Right lobe of liver (tissue), 6 donors: ENCODE measurements at places on chromosomes 11 and 22. TPM values are rescaled to one million over a fixed set of nuclear protein-coding genes. Genes with fewer than 3 reads are reported as not detected.
A peak's percentile ranks its signal among the peaks of the same experiment; 100 is the strongest.

GRCh38 chr11:75271730-75272129, 31.2 kb downstream of the TPBGL start:
- H3K27me3 ChIP-seq: no peaks in the 10 kb centered on the region
- no peaks in the 10 kb centered on the region for H3K36me3 ChIP-seq
- no peak overlapping the region for H3K4me3 ChIP-seq
- no peak overlapping the region for H3K27ac ChIP-seq
- peak; percentile 37 for DNase-seq

Gene ENTHD1
- not detected for total RNA-seq

DNA sequence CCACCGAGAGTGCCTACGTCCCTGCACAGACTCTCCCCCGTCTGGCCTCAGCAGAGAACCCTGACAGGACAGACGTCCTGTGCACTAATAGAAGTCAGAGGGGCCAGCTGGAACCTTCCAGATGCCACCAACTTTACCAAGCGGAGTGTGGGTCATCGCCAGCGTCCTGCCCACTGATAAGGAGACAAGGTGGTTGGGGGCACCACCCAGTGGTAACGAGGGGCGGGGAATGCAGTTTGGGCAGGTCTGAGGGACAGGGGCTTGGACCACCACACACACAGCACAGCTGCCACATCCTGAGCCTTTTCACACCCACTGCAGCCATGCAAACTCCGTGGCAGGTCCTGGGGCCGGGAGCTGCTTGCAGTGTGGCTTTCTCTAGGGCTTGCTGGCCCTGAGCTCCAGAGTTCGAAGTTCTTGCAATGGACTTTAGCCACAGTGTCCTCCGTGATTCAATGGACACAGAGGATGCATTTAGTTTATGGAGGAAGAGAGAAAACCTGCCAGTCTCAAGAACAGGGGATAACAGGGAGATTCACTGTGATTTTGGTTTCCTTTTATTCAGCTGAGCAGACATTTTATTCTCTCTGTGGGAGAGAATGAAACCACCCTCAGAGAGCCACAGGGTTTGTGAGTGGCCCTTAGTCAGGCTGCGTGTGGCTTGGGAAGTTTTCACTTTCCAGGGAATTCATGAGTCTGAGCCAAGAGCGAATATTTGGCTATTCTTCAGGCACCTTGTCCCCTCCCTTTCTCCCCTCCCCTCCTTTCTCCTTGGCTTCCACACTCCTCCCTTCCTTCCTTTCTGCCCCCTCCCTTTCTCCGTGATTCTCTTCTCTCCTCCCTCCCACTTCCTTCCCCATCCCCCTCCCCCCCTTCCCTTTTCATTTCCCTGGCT, 13.1 kb downstream of the MRGPRG start:
- no peaks in the 10 kb centered on the region for H3K27me3 ChIP-seq
- H3K27ac ChIP-seq: no peak overlapping the region
- no peaks in the 10 kb centered on the region for H3K36me3 ChIP-seq

DNA sequence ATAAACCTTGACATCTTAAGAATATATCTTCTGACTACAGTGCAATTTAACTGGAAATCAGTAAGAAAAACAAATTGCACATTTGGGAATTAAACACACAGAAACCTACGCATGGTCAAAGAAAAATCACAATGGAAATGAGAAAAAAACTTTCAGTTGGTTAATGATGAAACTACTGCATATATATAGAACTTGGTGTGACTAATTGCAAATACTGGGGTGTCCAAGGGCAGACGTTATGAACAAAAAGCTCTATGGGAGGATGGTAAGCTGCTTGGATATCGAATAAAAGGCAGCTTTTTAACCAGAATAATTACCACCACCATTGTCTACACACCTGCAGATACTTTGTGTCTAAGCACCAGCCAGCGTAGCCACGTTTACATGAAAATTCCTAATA, 791 bp downstream of the GDPD4 start:
- H3K4me3 ChIP-seq: no peak overlapping the region
- peaks cover 5% of the 10 kb centered on the region for H3K4me1 ChIP-seq
- DNase-seq: no peak
- no peak overlapping the region for H3K27ac ChIP-seq
- H3K36me3 ChIP-seq: no peaks in the 10 kb centered on the region

Gene ZMAT5
- total RNA-seq: 17.2 TPM

DNA sequence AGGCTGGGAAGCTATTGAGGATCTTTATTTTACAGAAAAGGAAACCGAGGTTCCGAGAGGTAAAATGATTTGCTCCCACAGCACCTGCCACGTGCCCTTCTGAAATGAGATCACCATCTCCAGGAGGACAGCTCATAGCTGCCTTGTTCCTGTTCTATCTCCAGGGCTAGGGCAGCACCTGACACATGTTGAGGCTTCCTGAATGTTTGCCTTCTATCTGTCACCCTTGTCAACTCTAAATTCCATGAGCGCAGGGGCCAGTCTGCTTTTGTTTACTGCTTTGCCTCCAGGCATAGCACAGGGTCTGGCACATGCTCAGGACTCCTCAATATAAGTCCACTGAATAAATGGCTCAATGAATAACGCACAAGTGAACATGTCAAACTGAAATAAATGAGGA, 24.1 kb downstream of the ASCC2 start:
- no peak overlapping the region for H3K4me3 ChIP-seq
- no peak for DNase-seq
- peak overlapping the region; percentile 79 for H3K27ac ChIP-seq
- no peaks in the 10 kb centered on the region for H3K36me3 ChIP-seq
- H3K4me1 ChIP-seq: peaks cover 5% of the 10 kb centered on the region

- peaks cover 12% of the 10 kb centered on the region for H3K4me1 ChIP-seq
- no peak for DNase-seq
- no peak overlapping the region for H3K4me3 ChIP-seq
- no peaks in the 10 kb centered on the region for H3K27me3 ChIP-seq
Observed at GRCh38 chr11:13143486-13144297, 133.9 kb upstream of the BMAL1 start.

GRCh38 chr22:27588915-27589314, 212.6 kb downstream of the MN1 start:
- no peaks in the 10 kb centered on the region for H3K4me1 ChIP-seq
- no peaks in the 10 kb centered on the region for H3K36me3 ChIP-seq
- H3K4me3 ChIP-seq: no peak overlapping the region
- H3K27me3 ChIP-seq: no peaks in the 10 kb centered on the region

Gene NAA40
- 4.7 TPM for total RNA-seq

Gene ARRB1
- total RNA-seq: 25.8 TPM

Gene EXPH5
- total RNA-seq: 9.7 TPM

Gene DDI1
- not detected for total RNA-seq

DNA sequence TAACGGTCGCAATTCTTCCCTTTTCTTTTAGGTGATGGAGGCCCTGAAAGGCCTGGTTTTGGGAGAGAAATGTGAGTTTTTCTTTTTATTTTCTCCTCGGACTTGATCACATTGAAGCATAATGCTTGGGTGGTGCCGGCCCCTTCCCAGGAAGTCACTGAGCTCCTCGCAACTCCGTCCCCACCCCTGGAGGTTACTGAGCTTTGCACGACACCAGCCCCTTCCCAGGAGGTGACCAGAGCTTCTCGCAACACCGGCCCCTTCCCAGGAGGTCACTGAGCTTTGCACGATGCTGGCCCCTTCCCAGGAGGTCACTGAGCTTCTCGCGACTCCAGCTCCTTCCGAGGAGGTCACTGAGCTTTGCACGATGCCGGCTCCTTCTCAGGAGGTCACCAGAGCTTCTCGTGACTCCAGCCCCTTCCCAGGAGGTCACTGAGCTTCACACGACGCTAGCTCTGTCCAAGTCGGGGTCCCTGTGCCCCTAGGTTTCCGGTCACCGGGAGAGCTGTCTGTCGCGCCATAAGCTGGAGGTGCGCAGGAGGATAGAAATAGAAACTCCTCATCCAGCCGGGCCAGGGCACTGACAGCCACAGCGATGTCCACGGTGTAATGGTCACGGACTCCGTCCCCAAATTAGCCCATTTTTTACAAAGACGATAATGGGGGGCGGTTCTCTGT, 586.4 kb downstream of the BRD1 start:
- no peak for DNase-seq
- no peak overlapping the region for H3K27ac ChIP-seq
- no peaks in the 10 kb centered on the region for H3K27me3 ChIP-seq
- H3K36me3 ChIP-seq: no peaks in the 10 kb centered on the region
- H3K4me3 ChIP-seq: no peak overlapping the region

Gene CCDC188
- total RNA-seq: not detected

Gene PHLDB1
- 8.7 TPM for total RNA-seq

GRCh38 chr11:111322534-111322933, 24.2 kb downstream of the POU2AF3 start:
- DNase-seq: no peak
- no peak overlapping the region for H3K27ac ChIP-seq
- H3K4me3 ChIP-seq: no peak overlapping the region
- no peaks in the 10 kb centered on the region for H3K36me3 ChIP-seq
- no peaks in the 10 kb centered on the region for H3K4me1 ChIP-seq

DNA sequence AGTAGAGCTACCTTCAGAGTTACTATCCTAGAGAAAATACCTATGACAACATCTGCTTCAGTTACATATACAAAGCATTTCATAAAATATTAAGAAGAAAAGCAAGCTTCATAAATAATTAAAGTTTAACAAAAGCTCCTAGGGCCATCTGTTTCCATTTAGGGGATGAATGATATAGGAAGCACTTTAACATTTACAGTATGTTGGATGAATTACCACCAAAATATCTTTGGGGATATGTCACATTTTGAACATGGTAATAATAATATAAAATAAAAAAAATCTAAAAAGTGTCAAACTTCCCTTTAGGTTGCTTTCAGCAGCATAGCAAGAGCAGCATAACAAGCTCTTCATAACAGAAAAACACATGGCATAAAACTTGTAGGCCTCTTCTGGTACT, 104.6 kb downstream of the ATG16L2 start:
- no peaks in the 10 kb centered on the region for H3K27me3 ChIP-seq
- no peak for DNase-seq
- H3K27ac ChIP-seq: no peak overlapping the region
- H3K4me3 ChIP-seq: no peak overlapping the region
- H3K36me3 ChIP-seq: no peaks in the 10 kb centered on the region
- H3K4me1 ChIP-seq: no peaks in the 10 kb centered on the region

DNA sequence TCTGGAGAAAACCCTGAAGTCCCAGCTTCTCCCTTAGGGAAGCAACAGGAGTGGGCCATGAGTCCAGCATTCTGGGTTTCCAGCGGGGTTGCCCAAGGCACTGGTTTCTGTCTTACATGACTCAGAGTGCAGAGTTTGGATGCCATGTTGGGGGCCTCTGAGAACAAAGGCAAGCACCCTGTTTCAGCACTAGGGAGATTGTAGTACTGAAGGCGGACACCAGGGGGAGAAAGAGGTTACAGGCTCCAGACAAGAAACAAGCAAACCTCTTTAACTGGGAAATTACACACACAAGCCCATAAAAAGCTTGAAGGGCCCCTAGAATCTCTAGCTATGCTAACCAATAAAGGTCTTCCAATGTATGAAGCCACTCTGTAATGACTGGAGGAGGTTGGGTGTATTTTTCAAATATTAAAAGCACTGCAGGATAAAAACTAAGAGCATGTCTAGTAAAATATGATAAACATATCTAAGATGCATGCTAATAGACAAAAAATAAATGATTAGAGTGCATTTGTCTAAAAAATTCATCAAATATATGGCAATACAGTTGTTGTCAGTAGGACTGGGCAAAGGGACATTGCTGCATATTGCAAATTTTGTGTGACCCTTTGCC, 7.1 kb downstream of the MS4A6E start:
- H3K27ac ChIP-seq: no peak overlapping the region
- no peaks in the 10 kb centered on the region for H3K4me1 ChIP-seq
- DNase-seq: peak; percentile 30
- no peaks in the 10 kb centered on the region for H3K36me3 ChIP-seq
- no peaks in the 10 kb centered on the region for H3K27me3 ChIP-seq

- DNase-seq: no peak
- no peaks in the 10 kb centered on the region for H3K27me3 ChIP-seq
- H3K4me3 ChIP-seq: no peak overlapping the region
- no peaks in the 10 kb centered on the region for H3K36me3 ChIP-seq
- no peaks in the 10 kb centered on the region for H3K4me1 ChIP-seq
Observed at GRCh38 chr11:10373340-10373739, 68.5 kb downstream of the ADM start.

- H3K4me3 ChIP-seq: no peak overlapping the region
- no peak overlapping the region for H3K27ac ChIP-seq
- no peak for DNase-seq
- no peaks in the 10 kb centered on the region for H3K27me3 ChIP-seq
- H3K4me1 ChIP-seq: peaks cover 2% of the 10 kb centered on the region
Observed at GRCh38 chr11:12762696-12763324, 88.6 kb downstream of the TEAD1 start.

GRCh38 chr22:29478326-29479276, 1.4 kb upstream of the NEFH start:
- no peak overlapping the region for H3K4me3 ChIP-seq
- H3K4me1 ChIP-seq: no peaks in the 10 kb centered on the region
- H3K27me3 ChIP-seq: peaks cover 17% of the 10 kb centered on the region
- no peak for DNase-seq
- no peak overlapping the region for H3K27ac ChIP-seq
- H3K36me3 ChIP-seq: no peaks in the 10 kb centered on the region

- no peaks in the 10 kb centered on the region for H3K4me1 ChIP-seq
- DNase-seq: no peak
- no peak overlapping the region for H3K27ac ChIP-seq
Observed at GRCh38 chr11:59437770-59438169, 1.5 kb downstream of the OR5A1 start.

DNA sequence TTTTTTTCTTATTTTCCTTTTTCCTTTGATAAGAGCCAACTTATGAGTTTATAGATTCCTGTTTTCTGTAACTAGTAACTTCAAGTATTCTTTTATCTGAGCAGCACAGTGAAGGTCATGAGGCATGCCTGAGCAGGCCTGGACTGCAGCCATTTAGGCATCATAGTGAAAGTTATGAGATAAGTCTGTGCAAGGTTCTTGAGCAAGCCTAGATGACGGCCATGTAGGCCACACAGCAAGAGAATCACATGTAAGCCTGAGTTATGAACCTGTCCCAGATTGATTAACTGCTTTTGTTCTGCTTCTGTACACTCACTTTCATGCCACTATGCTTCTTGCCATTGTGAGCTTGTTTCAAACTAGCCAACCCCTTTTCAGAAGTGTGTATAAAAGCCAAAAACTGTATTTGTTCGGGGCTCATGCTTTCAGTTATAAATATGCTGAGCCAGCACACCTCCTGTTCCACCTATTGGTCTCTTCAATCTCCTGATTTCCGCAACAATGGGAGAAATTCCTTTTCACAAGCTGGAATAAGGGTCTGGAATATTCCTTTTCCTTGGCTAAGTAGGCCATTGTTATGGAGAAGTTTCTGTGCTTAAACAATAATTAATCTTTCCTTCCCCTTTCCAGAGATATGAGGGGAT, 745.7 kb downstream of the FAM181B start:
- no peak overlapping the region for H3K4me3 ChIP-seq
- H3K27ac ChIP-seq: no peak overlapping the region
- H3K27me3 ChIP-seq: no peaks in the 10 kb centered on the region
- H3K4me1 ChIP-seq: peaks cover 6% of the 10 kb centered on the region

GRCh38 chr11:5891216-5891800, 1.7 kb upstream of the OR52E5 start:
- no peaks in the 10 kb centered on the region for H3K4me1 ChIP-seq
- no peaks in the 10 kb centered on the region for H3K27me3 ChIP-seq
- H3K36me3 ChIP-seq: no peaks in the 10 kb centered on the region
- DNase-seq: no peak
- H3K27ac ChIP-seq: no peak overlapping the region
